KG1 (cell line): ENCODE measurements at places on chromosomes 13 and 19.

- DNase-seq = peak; percentile 89
Measured at GRCh38 chr19:45641274-45642105, 2.3 kb upstream of the EML2 start.

DNA sequence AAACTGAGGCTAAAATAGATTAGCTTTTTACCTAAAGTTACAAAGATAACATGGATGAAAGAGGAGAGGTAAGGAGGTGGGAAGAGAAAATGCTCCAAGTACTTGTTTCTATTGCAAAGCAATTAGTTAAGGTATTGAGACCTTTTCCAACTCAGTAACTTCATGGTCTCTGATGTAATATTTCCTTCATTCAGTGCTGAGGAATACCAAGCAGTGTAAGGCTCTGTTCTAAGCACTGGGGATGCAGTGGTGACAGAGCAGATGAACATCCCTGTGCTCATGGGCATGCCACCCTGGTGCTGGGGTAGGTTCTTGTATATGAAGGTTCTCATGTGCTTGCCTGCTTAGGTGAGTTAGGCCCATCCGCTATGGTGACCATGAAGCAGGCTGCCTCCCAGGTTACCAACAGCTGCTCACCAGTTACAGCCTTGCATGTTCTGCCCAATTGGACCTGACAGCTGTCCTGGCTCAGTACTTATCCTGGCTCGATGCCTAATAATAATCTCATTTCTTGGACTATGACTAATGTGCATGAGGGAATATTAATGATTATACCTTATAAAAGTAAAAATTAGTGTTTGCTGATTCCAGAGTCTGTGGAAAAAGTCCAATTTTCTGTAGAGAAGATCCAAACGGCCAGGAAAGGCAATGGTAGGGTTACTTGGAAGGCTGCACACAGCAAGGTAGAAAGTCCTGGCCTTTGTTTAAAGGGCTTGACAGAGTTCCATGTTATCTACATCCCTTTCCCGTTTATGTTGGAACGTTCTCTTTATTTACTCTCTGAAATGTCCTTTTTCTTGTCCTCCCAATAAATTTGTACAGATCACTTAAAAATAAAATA lies 48.3 kb downstream of the LATS2 start:
- DNase-seq = no peak

DNA sequence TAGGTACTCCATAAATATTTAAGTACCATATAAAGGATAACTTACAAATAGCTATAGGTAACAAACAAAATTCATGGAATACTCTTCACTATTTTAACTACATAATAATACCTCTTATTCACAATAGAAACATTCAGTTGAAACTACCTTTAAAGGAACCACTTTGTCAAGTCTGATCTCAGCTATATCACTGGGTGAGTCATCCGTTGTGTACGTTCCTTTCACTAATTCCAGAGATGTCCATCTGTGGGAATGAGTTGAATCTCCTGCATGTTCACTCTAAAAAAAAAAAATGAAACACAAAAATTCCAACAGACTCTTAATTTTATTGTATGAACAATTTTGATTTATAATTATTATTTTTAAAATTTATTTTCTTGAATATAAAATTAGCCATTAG lies 149.4 kb upstream of the FBXL3 start:
- DNase-seq = no peak

GRCh38 chr19:36257520-36257876 lies 42.6 kb downstream of the ZNF146 start:
- no peak for DNase-seq

- DNase-seq = peak; percentile 89
Measured at GRCh38 chr19:17334414-17335409, at the start of gene ANO8. Gene ANO8 (minus strand): TSS chr19:17334855. CDS start chr19:17334670, 185 bp downstream.

DNA sequence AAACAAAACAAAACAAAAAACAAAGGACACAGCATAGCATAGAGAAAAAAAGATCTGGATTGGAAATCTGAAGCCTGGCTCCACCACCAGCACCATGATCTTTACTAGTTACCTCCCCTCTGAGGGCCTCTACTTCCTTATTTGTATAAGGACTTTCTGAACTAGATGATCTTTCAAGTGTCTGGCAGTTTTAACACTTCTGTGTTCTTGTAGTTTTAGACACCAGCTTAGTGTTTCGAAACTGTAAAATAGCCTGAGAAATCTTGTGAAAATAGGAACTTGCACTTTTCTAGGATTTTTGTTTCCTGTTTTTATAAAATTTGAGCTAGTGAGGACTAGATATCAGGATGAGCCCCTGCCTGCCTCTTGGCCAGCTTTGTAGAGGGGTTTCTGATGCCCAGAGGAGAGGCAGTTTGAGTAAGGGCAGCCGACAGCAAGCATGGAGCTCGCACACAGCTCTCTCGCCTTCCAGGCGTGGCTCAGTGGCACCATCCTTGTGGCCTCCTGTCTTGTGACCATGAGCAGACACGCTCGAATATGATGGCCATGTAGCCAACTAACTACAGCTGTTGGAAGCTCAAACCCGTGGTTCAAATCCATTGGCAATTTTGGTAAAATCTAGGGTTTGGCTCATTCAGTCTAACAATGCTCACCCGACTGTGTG lies 319.0 kb downstream of the KCNRG start:
- no peak for DNase-seq

DNA sequence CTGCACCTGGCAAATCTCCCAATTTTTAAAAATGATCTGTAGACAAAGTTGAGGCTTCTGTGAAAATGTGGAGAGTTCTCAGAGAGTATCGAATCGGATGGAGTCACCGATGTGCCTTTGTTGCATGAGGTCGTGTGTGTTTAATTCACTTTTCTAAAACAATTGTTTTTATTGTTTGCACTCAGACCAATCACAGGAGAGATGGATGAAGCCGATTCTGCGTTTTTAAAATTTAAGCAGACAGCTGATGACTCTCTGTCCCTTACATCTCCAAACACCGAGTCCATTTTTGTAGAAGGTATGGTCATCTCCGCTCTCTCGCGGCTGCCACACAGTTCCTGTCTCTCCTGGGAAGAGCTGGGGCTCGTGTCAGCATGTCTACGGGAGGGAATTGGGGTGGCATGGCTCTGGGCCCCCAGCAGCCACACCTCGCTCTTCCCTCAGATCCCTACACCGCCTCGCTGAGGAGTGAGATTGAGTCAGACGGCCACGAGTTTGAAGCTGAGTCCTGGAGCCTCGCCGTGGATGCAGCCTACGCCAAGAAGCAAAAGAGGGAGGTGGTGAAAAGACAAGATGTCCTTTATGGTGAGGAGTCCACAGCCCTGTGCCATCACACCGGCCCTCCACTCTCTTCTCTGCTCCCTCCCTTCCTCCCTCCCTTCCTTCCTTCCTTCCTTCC lies 47.2 kb downstream of the PEX11G start:
- no peak for DNase-seq

- DNase-seq = no peak
Measured at GRCh38 chr13:100075700-100076587, 12.9 kb upstream of the PCCA start.

DNA sequence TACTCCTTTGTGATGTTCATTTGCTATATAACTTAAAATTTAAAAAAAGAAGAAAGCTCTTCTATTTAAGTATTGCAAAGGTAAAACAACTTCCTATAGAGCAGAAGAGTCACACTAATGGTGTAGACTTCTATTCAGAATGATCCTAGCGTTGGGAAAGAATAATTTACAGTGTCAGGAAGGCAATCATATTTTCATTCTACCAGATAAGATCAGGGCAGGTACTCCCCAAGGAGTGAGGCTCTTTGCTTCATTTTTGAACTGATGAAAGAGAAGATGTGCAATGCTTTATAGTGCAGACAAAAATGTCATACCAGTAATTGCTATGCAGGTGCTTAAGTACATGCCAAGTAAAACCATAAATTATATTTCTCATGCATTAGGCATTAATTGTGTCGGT lies 1193.0 kb downstream of the PCDH9 start:
- DNase-seq = no peak

DNA sequence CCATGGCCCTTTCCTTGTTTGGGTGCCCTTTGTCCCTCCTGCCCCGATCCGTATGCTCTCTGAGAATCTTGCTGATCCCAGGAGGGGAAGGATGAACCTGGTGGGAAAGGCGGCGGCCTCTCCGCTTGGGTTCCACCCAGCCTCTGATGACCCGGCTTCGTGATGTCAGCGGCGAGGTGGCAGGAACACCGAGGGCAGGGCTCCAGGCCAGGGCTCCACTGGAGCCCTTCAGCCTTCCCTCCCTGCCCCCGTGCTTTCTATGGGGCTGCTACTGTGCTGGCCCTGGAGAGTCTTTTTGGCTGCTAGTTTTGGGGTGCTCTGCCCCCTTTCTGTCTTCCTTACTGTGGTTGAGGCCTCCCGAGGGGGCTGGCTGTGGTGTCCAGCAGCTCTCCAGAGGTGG lies 11.9 kb upstream of the LIN7B start:
- no peak for DNase-seq

- DNase-seq = no peak
Measured at GRCh38 chr13:99435998-99436397, 65.3 kb upstream of the TM9SF2 start.

DNA sequence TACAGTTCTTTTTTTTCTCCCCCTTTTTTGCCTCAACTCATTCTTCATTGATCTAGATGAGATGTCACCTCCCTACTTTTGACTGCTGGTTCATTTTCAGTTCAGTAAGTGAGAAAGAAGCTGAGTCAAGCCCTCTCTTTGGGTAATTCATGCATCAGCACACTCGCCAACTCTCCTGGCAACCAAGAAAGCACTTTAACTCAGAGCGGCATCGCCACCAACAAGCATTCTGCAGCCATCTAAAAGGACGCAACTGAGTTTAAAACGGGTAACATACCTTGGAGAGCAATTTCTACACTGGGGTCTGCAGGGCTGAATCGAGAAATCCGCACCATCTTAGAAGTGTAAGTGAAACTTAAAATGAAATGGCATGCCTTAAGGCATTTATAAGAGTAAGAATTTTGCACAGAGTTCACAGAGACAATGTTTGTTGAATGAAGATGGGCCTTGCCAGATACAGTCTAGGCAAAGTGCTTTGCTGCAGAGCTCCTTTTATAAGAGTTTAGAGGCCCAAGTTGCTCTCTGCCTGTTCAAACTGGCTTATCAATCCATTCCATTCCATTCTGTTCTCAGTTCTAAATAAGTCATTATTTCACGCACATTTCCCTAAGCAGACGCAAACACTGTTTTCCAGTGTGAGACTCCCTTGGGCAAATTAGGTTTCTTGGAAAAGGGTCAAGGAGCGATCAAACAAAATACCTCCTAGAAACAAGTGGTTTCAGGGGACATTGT lies 338.0 kb downstream of the ENOX1 start:
- DNase-seq = no peak

GRCh38 chr13:105333416-105333815 lies 1202.0 kb downstream of the EFNB2 start:
- no peak for DNase-seq

- DNase-seq = no peak
Measured at GRCh38 chr13:58083064-58083463, 451.5 kb downstream of the PCDH17 start.

DNA sequence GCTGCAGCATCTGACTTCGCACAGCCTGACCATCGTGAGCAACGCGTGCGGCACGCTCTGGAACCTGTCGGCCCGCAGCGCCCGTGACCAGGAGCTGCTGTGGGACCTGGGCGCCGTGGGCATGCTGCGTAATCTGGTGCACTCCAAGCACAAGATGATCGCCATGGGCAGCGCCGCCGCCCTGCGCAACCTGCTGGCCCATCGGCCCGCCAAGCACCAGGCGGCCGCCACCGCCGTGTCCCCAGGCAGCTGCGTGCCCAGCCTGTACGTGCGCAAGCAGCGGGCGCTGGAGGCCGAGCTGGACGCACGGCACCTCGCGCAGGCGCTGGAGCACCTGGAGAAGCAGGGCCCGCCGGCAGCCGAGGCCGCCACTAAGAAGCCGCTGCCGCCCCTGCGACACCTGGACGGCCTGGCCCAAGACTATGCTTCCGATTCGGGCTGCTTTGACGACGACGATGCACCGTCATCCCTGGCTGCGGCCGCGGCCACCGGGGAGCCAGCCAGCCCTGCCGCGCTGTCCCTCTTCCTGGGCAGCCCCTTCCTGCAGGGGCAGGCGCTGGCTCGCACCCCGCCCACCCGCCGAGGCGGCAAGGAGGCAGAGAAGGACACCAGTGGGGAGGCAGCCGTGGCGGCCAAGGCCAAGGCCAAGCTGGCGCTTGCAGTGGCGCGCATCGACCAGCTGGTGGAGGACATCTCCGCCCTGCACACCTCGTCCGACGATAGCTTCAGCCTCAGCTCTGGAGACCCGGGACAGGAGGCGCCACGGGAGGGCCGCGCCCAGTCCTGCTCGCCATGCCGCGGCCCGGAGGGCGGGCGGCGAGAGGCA lies 13.6 kb downstream of the C19orf25 start:
- no peak for DNase-seq

DNA sequence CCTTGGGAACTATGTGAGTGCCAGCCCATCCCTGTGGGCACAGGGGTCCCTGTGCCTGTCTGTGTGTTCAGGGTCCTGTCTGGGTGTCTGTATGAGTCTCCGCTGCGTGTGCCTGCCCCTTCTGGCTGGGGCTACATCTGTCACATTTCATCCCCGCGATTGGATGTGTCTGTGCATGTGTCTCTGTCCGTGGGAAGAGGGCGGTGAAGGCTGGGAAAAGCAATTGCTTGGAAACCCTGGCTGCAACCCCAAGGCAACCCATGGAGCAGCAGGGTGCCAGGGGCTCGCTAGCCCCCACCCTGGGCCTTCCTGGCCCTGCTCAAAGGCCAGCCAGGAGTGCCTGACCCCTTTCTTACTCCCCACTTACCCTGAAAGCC lies 1.4 kb downstream of the MAG start:
- no peak for DNase-seq

- no peak for DNase-seq
Measured at GRCh38 chr19:16628984-16629691, 1.1 kb upstream of the MED26 start.

GRCh38 chr19:39951065-39951650 lies 16.7 kb upstream of the FCGBP start:
- no peak for DNase-seq

- no peak for DNase-seq
Measured at GRCh38 chr19:1370579-1371361, 12.9 kb upstream of the NDUFS7 start.

GRCh38 chr13:97121894-97122293 lies 100.2 kb upstream of the MBNL2 start:
- no peak for DNase-seq

GRCh38 chr13:30355384-30355699 lies 48.0 kb upstream of the KATNAL1 start:
- DNase-seq = no peak

DNA sequence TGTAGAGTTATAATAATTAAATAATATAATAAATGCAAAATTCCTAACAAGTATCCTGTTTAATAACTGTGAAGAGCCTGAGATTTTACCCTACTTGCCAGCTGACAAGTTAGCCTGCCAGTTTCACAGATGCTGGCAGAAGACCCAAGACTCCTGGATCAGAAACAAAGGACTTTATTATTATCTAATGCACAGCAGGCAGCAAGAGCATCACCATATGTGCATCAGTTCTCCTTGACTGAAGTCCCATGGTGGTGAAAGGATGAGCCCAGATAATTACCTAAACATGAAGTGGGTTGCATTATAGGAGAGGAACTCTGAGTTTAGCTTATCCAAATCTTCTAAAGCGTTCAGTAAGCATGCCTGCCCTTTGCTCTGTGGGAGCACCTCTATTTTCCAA lies 39.1 kb upstream of the MTIF3 start:
- DNase-seq = no peak

GRCh38 chr13:73849292-73849691 lies 284.9 kb downstream of the KLF12 start:
- no peak for DNase-seq

- no peak for DNase-seq
Measured at GRCh38 chr13:70505809-70506208, 397.6 kb upstream of the KLHL1 start.

- DNase-seq = no peak
Measured at GRCh38 chr19:36010402-36010801, 1.8 kb upstream of the SYNE4 start.

GRCh38 chr13:40534456-40534855 lies 132.0 kb downstream of the FOXO1 start:
- DNase-seq = no peak
